ENCODE measurements at places on chromosomes 11 and 22. TPM values are rescaled to one million over a fixed set of nuclear protein-coding genes. Genes with fewer than 3 reads are reported as not detected.

GRCh38 chr11:108817976-108818375 is 153.1 kb downstream of the DDX10 start:
- DNase-seq = no peak

Gene TIMP3
- total RNA-seq = 98.8 TPM

GRCh38 chr22:42560781-42561180 is 7.0 kb downstream of the SERHL2 start:
- DNase-seq = no peak

- peak; percentile 70 for DNase-seq
Observed at GRCh38 chr11:62542750-62543567, 3.6 kb downstream of the AHNAK start.

GRCh38 chr11:35825386-35825785 is 118.5 kb upstream of the LDLRAD3 start:
- no peak for DNase-seq

Gene ISX
- total RNA-seq = not detected

GRCh38 chr11:83471831-83472727 is 185.9 kb upstream of the CCDC90B start:
- DNase-seq = no peak

GRCh38 chr11:5303626-5304025 is 1.9 kb upstream of the OR51B4 start:
- no peak for DNase-seq

- peak; percentile 71 for DNase-seq
Observed at GRCh38 chr11:69007975-69008381, 5.1 kb downstream of the MRGPRF start.

DNA sequence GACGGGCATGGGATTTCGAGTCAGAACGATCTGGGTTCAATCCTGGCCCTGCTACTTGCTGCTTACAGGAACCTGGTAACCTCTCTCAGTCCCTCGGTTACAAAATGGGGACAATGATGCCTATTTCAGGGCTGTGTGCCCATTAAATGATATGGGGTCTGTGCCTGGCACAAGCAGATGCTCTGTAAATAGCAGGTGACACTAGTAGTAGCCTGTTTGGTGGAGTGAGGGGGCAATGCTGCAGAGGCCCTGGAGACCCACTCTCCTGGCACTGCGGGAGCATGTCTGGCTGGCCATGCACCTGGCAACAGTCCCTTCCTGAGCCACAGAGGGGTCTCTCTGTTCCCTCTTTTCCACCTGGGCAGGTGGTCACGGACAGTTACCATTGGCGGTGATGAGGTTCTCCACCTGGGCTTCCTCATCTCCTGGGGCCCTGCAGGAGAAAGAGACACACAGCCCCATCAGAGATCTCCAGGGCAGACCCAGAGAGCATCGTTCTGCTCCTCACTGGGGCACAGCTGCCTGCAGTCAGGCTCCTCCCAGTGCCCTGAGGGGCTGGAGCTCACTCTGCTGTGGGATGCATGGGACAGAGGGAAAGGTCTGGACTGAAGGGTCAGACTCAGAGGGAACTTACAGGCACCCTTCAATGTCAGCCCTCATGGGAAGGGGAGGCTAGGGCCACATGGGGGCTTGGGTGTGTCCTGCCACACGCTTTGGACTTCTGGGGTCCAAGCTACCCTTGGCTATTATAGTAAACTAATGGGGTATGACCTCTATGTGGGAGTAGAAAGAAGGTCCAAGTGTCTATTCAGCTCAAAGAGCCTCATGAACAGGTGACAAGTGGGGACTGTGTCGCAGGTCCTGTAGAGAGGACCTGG is 15.6 kb upstream of the FXYD2 start:
- DNase-seq = no peak

DNA sequence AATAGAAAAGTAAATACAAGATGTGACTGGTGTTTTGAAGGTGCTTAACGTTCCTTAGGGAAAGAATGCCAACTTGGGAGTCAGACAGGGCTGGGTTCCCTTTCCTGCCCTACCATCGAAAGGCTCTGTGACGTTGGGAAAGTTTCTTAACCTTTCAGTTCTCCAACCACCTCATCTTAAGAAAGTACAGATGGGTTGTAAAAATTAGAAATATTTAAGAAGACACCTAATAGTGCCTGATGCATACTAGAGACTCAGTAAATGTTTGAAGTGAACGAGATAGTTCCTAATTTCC is 1.1 kb downstream of the GTPBP1 start:
- DNase-seq = no peak

GRCh38 chr22:31630331-31631329 is 31.4 kb downstream of the PISD start:
- peak; percentile 74 for DNase-seq

GRCh38 chr11:65713212-65713969 is 1.3 kb downstream of the KAT5 start:
- no peak for DNase-seq

GRCh38 chr11:84930863-84931262 is 696.3 kb downstream of the DLG2 start:
- no peak for DNase-seq

DNA sequence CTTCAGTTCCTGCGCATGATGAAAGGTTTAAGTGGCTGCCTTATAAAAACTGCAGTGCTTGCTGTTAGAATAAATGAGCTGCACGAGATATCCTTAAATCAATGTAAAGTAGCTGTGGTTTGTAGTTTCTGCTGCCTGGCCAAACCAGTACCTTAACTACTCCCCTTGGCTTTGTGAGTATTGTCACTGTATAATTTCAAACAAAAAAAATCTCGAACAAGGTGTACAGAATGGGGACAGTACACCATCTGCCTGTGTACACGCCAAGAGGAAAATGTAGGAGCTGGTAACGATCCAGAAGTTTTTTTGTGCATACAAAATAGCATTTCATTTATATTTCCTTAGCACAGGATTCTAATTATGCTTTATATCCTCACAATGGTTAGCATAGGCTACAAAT is 20.6 kb upstream of the NDUFC2 start:
- DNase-seq = no peak

DNA sequence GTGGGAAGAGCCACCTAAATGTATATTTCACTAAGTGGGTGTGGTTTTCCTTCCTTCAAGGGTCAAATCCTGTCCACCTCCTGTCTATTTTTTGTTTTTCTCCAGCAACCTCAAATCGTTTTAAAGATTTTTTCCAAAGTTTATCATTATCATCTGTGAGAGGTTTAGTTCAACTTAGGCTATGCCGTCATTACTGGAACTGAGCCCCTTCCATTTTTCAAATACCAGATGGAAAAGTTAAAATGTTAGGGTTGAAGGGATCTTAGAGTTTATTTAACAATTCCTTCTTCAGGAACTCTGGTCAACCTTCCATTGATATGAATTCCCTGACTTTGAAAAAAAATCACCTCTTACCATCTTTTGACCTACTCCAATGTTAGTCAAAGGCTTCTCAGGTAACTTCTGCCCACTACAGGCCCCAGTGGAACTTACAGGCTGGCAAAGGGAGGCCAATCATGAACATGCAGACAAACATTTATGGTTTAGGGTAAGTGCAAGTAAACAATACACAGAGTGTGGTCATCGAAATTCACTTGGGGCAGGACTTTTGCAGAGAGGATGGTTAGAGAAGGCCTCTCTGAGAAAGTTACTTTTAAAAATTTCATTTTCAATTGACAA is 45.2 kb downstream of the SYN3 start:
- no peak for DNase-seq

Gene ANO1
- total RNA-seq = 4.1 TPM

GRCh38 chr22:49815641-49816091 is 12.0 kb downstream of the BRD1 start:
- DNase-seq = peak; percentile 19

DNA sequence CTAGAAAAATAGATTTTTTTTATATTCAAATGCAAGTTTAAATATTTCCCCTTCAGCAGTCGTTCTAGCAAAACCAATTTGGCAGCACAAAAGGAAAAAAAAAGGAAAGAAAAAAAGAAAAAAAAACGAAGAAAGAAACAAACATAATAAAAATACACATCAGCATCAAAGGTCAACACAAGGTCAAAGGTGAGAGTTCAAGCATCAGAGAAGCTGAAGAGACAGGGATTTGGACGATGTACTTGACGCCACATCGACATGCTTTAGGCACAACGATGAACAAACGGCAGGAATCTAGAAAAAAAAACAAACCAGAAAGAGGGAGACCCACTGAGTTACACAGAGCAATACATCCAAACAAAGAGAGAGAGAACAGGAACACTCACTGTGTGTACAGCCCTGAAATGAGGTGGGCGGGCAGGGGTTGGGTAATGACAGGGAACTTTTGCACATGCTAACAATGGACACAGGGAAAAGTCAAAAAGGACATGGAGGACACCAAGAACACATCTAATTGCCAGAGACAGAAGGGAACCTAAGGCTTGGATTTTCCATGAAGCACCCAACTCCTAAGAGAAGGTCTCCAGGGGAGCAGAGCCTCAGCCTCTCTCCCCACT is 19.8 kb upstream of the RAPSN start:
- peak; percentile 26 for DNase-seq

DNA sequence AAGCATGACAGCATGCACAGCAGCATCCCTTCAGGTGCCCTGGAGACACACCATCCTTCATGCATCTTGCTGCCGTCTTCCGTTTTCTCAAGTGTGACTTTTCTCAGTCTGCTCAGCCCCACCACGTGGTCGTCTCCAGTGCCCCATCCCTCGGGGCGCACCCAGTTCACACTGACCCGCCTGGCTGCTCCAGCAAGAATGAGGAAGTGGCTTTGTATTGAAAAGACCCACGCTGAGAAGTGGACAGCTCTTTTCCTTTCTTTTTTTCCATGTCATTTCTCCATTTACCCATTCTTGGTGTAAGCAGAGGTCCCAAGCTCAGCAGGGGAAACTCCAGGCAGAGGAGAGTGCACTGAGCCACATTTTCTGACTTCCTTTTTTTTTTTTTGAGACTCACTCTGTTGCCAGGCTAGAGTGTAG is 14.5 kb downstream of the SERPINH1 start:
- peak; percentile 63 for DNase-seq

DNA sequence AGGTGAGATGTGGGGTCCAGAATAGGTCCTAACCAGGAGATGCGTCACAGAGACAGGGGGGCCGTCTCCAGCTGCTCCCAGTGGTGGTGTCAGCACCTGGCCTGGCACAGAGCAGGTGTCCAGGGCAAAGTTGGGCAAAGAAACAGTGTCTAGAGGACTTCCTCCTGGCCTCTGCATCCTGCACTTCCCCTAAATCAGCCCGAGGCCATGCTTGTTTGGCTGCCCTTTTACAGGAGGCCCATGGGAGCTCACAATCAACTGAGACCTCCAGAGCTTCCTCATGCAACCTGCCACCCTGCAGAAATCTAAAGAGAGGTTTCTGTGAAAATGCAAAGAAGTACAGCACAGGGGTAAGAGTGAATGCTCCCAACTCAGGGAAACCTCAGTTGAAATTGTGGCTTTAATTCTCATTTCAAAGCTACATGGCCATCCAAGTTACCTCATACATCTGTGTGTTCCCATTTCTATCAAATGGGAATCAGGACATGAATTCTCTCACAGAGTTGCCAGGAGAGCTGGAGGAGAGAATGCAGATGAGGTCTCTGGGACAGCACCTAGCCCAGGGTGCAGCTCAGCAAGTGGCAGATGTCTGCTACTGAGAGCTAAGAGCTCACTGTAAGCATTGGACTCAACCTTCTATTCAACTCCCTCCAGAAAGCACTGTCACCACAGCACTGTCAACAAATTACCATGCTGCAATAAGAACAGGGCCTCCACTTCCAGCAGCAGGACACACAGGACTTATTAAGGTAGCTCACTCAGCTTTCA is 32.6 kb downstream of the TCIRG1 start:
- DNase-seq = no peak

DNA sequence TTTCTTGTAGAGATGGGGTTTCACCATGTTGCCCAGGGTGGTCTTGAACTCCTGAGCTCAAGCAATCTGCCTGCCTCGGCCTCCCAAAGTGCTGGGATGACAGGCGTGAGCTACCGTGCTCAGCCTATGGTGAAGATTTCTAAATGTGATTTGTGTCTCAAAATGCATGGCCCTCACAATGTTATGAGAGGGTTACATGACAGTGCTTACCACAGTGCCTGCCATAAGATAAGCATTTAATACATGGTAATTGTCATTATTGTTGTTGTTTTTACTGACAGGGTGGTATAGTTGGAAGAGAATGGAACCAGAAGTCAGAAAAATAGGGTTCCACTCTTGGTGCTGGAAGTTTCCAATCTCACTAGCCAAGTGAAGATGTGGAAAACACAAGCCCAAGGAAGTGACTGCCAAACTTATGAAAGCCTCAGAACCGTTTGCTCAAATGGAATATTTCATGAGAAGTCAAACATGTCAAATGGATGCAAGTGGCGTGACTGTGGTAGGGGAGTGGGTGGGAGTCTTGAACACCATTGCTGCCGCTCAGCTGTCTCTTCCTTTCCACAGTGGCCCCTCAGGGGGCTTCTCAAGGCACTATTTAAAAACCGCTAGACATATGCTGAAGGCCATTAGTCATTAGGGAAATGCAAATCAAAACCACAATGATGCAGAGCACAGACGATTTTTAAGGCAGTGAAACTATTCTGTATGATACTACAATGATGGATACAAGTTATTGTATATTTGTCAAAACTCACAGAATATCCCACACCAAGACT is 29.1 kb upstream of the LMO2 start:
- no peak for DNase-seq

Gene LARGE2
- total RNA-seq = not detected

DNA sequence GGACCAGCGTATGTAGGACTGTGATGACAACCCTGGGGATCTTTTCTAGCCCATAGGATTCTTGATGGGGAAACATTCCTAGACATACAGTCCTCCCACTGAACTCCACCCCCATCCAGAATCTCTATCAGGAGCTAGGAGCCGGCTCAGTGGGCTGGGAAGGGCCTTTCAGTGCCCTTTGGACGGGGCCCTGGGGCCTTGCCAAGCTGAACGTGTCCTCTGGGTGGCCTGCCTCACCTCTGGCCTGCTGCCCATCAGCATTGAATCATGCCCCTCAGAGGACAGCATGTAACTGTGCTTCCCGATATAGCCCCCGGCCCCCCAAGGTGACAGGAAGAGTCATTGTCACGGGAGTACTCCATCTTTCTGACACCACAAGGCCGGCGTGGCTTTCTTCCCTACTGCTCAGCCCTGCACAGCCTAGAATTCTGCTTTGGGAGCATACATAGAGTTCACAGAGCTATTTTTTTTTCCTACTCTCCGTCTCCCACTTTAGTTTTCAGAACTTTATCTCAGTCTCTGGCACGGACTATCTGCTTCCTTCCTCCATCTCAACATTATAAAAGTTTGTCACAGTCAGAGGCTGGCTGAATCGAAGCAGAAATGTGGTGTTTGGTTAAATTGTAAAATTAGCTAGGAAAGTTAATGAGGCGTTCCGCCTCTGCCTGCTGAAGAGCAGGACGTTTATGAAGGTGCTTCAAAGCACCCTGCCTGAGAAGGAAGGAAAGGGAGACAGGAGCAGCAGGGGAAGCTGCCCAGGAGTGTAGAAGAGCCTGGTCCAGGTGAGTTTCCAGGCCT is 111.9 kb downstream of the ZBTB16 start:
- DNase-seq = no peak

Data from IMR-90 (cell line).